ENCODE measurements at places on chromosomes 3 and 15. TPM values are rescaled to one million over a fixed set of nuclear protein-coding genes. Genes with fewer than 3 reads are reported as not detected.

Gene GREM1
- not detected for total RNA-seq

Gene ZNF106
- total RNA-seq, result 66.2 TPM

Gene LAMB2
- total RNA-seq, result 0.39 TPM

Gene SYNM
- total RNA-seq, result 2.8 TPM

Gene PLS1
- 3.2 TPM for total RNA-seq

Gene POU1F1
- total RNA-seq, result not detected

Gene SOX14
- not detected for total RNA-seq

Gene RBPMS2
- total RNA-seq, result 0.14 TPM

Gene ADCY5
- not detected for total RNA-seq

DNA sequence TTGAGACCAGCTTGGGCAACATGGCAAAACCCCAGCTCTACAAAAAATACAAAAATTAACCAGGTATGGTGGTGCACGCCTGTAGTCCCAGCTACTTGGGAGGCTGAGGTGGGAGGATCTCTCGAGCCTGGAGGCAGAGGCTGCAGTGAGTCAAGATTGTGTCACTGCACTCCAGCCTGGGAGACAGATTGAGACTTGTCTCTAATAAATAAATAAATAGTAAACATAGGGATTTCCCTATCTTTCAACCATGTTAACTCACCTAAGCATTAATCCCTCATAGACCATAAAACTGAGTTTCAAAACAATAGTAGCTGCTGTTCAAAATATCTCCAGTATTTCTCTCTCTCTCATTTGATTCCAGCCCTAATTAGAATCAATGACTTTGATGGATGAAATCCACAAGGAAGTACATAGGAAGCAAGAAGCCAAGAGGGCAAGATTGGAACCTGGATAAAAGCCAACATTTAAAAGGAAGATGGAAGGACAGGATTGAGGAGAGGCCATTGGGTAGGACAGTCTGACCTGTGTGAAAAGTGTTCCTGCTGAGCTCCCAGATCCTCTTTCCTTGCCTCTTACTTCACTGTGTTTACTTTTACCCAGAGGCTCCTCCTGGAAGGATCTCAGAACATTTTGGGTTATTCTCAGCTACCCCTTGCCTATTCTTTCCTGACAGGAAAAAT lies 12.4 kb upstream of the TTBK2 start:
- no peak for DNase-seq

- DNase-seq, result no peak
Measured at GRCh38 chr15:96849271-96849900, 518.9 kb downstream of the NR2F2 start.

GRCh38 chr3:142844339-142844977 lies 44.4 kb downstream of the PCOLCE2 start:
- DNase-seq, result peak; percentile 4

GRCh38 chr15:45347033-45347432 lies 31.3 kb downstream of the GATM start:
- no peak for DNase-seq

DNA sequence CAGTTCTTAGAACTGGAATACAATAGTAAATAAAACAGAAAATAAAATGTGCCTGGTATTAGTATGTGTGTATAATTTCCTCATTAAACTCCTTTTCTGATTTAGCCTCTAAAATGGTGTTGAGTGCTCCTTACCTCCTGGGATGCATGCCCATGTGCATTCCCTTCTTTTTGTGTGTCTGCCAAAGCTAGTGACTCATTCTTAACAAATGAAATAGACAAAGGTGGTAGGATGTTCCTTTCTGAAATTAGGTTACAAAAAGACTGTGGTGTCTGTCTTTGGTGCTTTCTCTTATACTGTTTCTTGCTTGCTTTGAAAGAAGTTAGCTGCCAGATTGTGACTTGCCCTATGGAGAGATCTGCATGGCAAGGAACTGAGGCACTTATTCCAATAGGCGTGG lies 623.7 kb downstream of the GRM7 start:
- DNase-seq, result no peak

GRCh38 chr15:26126819-26127387 lies 263.8 kb upstream of the ATP10A start:
- no peak for DNase-seq

DNA sequence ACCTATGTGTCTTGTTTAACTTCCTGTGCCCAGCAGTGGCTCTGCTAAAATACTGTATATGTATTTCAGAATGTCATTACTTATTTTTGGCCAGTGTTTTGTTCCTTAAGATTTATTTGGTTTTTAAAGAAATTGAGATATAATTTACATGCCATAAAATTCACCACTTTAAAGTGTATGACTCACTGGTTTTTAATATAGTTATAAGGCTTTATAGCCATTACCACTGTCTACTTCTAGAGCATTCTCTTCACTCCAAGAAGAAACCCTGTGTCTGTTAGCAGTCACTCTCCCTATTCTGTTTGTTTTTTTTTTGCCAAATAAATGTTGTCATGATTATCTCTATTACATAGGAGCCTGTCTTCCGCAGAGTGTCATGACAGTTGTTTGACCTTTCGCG lies 25.8 kb downstream of the PPM1L start:
- no peak for DNase-seq

DNA sequence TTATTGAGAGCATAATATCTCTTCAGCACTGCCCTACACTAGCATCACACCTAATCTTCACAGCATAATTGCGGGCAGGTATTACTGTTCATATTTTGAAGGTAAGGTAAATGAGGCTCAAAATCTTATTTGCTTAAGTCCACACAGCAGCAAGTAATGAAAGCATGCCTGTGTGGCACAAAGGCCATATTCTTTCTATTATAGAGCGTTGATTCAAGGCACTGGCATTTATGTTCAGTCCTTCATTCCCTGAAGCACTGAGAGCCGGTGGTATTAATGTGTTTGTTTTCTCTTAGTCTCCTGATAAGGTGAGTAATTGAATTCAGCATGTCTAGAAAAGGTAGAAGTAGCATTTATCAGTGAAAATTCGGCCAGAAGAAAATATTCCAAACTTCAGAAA lies 231.2 kb downstream of the BBX start:
- no peak for DNase-seq

GRCh38 chr3:58487140-58487886 lies 4.6 kb upstream of the KCTD6 start:
- no peak for DNase-seq

DNA sequence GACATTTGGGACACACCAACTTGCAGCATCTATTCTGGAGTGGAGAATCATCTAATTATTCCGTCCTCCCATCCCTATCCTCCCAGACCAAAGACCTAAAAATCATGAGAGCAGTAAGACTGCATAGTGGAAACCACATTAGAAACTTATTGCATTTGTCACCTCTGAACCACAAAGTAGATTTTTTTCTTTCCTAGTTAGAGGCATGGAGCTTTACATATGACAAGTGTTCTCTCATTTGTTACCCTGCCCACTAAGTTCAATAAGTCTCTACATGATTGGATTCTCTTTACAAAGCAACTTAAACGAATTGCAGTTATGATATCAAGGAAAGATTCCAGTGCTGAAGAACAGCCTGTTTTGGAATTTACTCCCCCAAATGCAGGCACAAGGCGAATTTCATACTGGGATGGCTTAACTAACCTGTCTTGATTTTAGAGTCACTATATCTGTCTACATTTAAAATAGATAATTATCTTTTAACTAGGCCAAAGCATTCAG lies 42.3 kb upstream of the LRRFIP2 start:
- DNase-seq, result no peak

- DNase-seq, result no peak
Measured at GRCh38 chr3:130773366-130773765, 26.7 kb upstream of the PIK3R4 start.

- no peak for DNase-seq
Measured at GRCh38 chr3:98565843-98566242, 27.6 kb downstream of the CPOX start.

DNA sequence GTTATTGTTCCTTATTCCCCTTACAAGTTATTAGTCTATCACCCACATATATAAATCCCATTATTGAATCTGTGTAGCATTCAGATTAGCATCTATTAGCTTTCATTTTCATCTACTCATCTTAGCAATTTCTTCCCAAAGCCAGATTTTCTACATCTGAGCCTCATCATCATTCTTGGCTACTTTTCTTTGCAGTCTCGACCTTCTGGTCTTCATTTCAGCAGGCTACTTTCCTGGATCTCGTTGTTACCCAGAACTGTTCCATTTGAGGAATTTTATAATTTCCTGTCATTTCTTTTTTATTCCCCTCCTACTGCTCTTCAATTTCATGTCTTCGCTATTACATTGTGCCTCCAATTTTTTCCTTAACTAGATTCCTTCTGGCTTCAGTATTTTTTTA lies 51.8 kb downstream of the SPRED1 start:
- no peak for DNase-seq

- DNase-seq, result no peak
Measured at GRCh38 chr15:65851981-65852380, 17.3 kb upstream of the RAB11A start.

DNA sequence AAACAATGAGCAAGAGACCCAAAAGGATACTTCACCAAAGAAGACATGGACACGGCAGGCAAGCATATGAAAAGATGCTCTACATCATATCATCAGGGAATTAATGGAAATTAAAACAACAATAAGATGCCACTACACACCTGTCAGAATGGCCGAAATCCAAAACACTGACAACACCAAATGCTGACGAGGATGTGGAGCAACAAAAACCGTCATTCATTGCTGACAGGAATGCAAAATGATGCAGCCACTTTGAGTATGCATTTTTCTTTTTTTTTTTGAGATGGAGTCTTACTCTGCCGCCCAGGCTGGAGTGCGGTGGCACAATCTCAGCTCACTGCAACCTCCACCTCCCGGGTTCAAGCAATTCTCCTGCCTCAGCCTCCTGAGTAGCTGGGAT lies 19.0 kb downstream of the EDC3 start:
- DNase-seq, result no peak

GRCh38 chr3:27792869-27793268 lies 70.7 kb upstream of the EOMES start:
- no peak for DNase-seq

- no peak for DNase-seq
Measured at GRCh38 chr3:142611206-142611605, 15.0 kb downstream of the PLS1 start.

DNA sequence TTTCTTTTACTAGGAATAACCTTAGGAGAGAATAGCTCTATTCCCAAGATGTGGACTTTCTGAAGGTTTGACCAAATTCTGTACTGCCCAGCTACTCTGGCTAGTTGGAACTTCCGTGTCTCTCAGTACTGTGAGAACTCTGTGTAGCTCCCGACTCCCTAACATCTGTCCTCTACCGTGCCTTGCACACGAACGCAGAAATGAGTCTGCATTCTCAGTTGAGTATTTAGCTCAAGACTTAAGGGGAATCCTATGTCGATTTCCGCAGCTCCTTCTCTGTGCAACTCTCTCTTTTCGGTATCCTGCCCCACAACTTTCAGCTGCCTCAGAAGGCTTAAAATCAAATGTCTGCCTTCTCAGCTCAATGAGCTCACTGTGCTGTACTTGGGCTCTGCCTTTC lies 86.7 kb upstream of the EPHB3 start:
- no peak for DNase-seq

Data from activated T-cell treated with anti-CD3 and anti-CD28 coated beads, Interleukin-2, amount 50 U/mL, for 72 hours (primary cell).